ENCODE measurements at places on chromosomes 5 and 9.

- no peak for DNase-seq
Observed at GRCh38 chr9:93261281-93261680, 77.3 kb downstream of the WNK2 start.

DNA sequence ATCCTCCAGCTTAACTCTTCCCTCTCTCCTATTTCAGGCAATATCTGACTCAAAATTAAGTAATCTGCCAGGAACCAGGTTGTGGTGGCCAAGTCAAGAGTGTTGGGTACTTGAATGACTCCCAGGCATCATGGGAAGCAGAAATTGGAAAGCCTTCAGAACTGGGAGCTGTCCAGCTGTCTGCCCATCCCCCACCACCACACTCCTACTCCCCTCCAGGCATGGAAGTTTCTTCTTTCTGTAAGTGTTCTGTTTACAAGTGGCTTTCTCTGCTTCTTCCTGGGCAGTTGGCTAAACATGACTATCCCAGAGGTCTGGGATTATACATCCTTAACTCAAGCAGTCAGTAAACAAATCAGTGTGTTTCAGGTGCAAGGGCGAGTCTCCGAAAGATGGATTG is 14.6 kb upstream of the PBX3 start:
- DNase-seq = no peak

DNA sequence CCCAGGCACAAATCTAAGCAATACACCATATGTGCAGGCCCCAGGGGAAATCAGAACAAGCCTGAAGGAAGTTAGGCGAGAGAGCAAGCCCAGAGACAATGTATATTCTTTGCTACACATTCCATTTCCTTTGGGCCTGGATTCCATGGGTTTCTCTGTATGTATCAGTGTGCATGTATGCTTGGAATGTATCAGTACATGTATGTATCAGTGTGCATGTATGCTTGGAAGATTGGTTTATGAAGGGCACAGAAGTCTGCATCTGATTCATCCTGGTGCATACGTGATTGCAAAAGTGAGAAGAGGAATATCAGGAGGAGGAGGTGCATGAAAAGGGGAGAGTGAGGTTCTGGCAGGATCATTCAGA is 232.6 kb upstream of the ANKRD55 start:
- DNase-seq = no peak

DNA sequence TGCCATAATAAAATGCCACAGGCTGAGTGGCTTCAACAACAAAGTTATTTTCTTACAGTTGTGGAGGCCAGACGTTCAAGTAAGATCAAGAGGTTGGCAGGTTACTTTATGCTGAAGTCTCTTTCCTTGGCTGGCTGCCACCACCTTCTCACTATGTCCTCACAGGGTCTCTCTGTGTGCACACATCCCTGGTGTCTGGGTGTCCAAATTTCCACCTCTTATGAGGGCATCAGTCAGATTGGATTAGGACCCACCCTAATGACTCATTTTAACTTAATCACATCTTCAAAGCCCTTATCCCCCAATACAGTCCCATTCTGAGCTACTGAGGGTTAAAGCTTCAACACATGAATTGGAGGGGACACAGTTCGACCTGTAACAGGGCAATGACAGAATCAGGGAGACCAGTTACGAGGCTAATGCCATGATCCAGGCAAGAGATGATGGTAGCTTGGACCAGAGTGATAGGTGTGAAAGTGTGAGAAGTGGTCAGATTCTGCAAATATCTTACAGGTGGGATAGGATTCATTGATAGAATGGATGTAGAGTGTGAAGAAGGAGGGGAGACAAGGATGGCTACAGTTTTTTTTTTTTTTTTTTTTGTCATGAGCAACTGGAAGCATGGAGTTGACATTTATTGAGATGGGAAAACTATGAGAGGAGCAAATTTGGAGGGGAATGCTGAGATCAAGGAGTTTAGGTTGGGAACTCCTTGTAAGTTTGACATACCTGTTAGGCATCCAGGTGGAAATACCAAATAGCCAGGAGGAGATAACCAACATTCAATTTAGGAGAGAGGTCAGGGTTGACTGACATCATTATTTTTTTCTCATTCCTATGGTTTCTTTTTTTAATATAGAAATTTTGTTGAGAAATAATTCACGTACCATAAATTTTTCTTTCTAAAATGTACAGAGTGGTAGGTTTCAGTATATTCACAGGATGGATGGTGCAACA is 39.6 kb upstream of the FGF1 start:
- no peak for DNase-seq

- no peak for DNase-seq
Observed at GRCh38 chr9:123929177-123929869, 603 bp downstream of the DENND1A start.

GRCh38 chr5:72499730-72500129 is 7.5 kb downstream of the ZNF366 start:
- DNase-seq = no peak

DNA sequence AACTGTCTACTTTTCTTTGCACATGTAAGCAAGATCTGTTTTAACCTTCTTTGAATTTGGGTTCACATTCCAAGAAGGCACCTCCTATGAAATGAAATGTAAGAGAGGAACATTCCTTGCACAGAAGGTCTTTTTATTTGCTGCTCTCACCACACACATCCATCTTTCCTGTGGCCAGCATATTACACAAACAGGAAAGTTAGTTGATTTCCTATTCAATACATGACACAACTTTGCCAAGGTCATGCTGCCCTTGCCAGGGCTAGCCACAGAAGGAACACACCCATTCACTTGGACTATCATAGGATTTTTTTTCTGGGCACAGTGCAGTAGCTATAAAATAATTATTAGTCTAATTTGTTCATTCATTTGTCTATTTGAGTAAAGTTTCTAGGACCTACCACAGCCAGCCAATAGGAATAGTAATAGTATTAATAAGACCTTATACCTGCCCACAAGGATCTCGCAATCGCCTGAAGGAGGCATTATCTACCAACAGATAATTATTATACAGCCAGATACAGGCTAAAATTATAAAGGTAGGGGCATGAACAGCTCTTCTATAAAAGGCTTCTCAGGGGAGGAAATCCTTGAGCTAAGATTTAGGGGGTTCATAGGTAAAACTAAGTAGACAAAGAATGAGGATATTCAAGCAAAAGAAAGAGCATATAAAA is 78.1 kb upstream of the NREP start:
- no peak for DNase-seq

DNA sequence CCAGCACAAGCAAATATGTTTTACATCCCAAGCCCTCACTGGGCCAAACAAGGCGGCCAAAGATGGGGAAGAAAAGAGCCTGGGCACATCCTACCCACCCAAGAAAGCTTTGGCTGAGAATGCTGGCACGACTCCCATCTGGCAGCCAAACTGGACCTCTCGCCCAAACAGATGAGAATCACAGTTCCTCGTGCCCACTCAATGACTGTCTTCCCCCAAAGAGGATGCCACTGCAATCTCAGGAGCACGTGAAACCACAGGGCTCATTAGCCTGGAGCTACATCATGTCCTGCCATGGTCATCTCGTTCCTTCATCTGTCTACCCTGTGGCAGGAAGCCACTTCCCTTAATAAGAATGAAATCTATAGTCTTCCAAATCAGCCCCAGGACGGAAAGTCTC is 536.8 kb downstream of the BNC2 start:
- DNase-seq = no peak

DNA sequence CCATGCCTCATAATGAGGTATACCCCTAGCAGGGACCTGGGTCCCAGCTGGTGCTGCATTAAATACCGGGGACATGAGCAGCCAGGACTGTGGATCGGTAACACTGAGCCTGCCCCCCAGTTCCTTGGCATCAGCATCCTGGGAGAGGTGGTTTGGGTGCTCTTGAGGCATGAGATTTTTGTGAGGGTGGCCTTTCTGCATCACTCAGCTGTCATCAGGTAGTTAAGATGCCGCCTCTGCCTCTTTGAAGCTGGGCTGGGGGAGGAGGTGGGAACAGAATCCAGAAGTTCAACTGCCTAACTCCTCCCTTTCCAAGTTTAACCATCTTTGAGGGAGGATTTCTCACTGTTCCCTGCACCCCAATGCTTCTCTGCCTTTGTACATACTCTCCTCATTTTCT is 112.7 kb downstream of the PDZD2 start:
- DNase-seq = no peak

GRCh38 chr5:142213077-142213476 is 104.5 kb downstream of the NDFIP1 start:
- DNase-seq = no peak

- DNase-seq = no peak
Observed at GRCh38 chr9:8961186-8961851, 1161.7 kb upstream of the DMAC1 start.

DNA sequence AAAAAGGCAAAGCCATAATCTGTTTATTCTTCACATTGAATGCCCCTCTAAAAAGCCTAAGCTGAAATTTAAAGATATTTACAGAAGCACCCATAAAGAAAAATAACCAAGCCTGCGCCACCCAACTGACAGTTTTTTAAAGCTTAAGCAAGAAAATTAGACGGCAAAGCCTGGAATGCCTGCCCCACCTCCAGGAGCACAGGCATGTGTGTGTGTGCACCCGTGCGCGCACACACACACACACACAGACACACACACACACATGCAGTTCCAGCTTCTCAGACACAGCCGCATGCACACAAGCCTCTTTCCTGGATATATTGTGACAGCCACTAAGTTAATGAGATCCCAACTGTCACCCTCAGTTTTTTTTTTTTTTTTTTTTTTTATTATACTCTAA is 88.2 kb downstream of the FRMD3 start:
- no peak for DNase-seq

GRCh38 chr5:122121479-122122465 is 7.6 kb upstream of the ZNF474 start:
- no peak for DNase-seq

- no peak for DNase-seq
Observed at GRCh38 chr9:4559261-4560182, 69.3 kb downstream of the SLC1A1 start.

- DNase-seq = no peak
Observed at GRCh38 chr5:61279725-61280124, 52.3 kb upstream of the ZSWIM6 start.

DNA sequence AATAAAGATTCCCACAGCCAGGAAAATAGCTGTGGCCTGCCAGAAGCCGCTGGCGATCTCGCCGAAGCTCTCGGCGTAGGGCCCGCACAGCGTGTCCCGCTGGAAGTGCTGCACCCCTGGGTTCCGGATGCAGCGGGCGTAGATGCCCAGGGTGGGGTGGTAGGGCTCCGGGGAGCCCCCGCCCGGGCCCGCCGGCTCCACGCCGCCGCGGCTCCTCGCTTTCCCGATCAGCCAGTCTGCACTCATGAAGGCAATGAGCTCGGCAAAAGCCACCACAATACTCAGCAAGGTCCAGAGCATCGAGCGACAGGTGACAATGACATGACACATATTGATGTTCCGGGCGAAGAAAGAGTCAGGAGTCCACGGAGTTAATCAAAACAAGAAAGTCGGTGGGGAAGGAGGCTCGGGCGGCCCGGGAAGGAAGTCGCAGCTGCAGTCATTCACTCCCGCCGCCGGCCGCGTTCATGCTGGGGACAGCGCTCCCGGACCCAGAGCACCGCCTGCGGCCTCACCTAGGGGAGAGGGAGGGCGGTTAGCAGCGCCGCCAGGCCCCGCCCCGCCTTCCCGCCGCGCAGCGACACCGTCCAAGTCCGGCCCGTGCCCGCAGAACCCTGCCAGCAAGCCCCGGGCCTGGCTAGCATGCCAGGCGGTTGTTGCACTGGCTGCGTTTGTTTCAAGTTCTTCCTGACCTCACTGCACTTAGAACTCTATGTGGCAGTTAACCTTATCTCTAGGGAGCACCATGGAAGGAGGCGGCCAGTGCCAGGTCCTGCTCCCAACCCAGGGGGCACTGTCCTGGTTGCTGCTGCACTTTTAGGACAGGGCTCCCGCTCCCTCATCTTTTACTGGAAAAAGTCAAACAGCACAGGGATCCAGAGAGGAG is 138.4 kb downstream of the LHFPL2 start:
- DNase-seq = no peak

DNA sequence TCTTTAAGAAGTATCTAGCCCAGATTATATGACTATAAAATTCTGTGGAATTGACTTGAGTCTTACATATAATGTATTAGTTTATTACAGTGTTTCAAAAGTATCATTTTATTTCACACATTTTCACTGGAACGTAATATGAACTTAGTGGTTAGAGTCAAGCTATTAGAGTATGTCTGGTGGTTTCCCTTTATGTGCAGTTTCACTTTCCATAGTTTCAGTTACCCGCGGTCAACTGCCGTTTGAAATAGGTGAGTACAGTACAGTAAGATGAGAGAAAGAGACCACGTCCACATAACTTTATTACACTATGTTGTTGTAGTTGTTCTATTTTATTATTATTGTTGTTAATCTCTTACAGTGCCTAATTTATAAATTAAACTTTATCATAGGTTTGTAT is 50.5 kb downstream of the COMMD10 start:
- DNase-seq = no peak

DNA sequence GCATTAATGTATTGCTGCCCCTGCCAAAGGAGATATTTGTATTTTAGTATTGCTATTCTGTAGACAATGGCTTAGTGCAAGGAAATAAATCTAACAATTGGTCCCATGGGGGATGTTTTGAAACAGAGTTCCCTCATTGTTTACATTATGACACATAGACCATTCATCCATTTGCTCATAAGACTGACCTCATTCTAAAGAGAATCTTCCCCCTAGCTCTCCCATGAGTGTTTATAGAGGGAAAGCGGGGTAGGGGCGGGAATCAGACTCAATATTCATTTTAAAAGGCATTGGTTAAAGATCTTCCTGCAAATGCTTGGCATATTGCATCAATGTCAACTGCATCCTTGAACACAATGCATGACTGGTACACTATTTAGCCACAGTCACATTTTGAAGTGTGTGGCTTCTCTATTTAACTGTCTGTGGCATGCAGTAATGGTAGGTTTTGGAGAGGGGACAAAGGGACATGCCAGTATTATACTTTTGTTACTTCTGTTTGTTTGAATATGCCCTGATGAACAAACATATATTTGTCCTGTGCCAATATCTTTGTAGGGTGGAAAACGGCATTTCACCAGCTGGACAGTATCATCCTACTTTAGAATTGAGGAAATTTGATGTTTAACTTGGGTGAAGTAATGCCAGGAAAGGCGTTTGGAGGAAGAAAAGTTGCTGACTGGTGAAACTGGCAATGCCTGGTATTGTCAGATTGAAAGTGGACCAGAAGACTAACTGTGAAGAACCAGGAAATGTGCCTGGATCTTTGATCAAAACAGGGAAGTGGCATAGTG is 84.1 kb upstream of the MEGF10 start:
- DNase-seq = no peak

- no peak for DNase-seq
Observed at GRCh38 chr9:79353856-79354520, 217.8 kb upstream of the TLE4 start.

GRCh38 chr9:3827175-3827574 is 301.4 kb upstream of the RFX3 start:
- no peak for DNase-seq

GRCh38 chr9:15240927-15241326 is 66.1 kb downstream of the TTC39B start:
- no peak for DNase-seq

DNA sequence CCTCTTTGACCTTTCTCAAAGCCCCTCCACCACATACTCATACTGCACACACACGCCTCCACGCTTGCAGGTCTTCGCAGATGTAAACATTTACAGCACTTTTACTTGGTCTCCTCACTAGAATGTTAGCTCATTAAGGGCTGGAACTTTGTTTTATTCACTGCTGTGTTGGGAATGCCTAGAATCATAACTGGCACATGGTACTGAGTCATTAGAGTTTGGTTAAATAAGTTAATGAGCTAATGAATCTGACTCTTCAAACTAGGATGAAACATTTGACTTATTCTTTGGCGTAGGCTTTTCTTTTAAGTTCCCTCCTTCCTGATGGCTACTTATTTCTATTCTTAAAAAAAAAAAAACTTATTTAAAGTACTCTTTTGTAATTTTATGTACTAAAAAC is 28.9 kb downstream of the MAN2A1 start:
- no peak for DNase-seq

GRCh38 chr9:17837965-17838364 is 259.1 kb downstream of the SH3GL2 start:
- DNase-seq = no peak
